ENCODE measurements at places on chromosomes 1 and 21. TPM values are rescaled to one million over a fixed set of nuclear protein-coding genes. Genes with fewer than 3 reads are reported as not detected.

DNA sequence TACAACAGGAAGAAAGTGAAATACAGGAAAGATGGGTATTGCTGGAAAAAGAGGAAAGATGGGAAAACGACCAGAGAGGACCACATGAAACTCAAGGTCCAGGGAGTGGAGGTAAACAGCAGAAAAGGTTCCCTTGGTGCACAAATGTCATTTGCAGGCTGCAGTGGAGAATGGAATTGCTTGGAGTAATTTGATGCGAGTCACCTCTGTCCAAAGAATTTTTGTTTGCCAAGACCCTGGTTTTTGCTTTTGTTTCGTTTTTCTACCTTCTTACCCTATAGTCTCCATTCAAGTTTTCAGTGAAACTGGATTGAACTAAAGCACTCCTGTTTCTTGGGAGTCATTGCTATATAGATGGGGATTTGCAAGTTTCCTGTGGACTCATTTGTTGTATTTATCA, 464.3 kb downstream of the CAMTA1 start:
- no peaks in the 10 kb centered on the region for H3K27me3 ChIP-seq
- H3K27ac ChIP-seq, result no peak overlapping the region
- H3K4me1 ChIP-seq, result no peaks in the 10 kb centered on the region
- DNase-seq, result no peak

The LCE2A gene
- total RNA-seq, result not detected

- peak within 1 kb of the TSS; percentile 66 for H3K4me3 ChIP-seq
- peak within 1 kb of the TSS; percentile 96 for H3K27ac ChIP-seq
- H3K4me1 ChIP-seq, result peaks cover 27% of the 10 kb centered on the region
- no peaks in the 10 kb centered on the region for H3K27me3 ChIP-seq
- peak; percentile 94 for DNase-seq
Observed at GRCh38 chr1:202010180-202011015, at the start of gene ELF3. TSS of gene ELF3 (plus strand) at chr1:202010587. CDS start at chr1:202011137, 550 bp downstream.

The ETV3L gene
- total RNA-seq, result not detected

The ACOT11 gene
- total RNA-seq, result 0.74 TPM

DNA sequence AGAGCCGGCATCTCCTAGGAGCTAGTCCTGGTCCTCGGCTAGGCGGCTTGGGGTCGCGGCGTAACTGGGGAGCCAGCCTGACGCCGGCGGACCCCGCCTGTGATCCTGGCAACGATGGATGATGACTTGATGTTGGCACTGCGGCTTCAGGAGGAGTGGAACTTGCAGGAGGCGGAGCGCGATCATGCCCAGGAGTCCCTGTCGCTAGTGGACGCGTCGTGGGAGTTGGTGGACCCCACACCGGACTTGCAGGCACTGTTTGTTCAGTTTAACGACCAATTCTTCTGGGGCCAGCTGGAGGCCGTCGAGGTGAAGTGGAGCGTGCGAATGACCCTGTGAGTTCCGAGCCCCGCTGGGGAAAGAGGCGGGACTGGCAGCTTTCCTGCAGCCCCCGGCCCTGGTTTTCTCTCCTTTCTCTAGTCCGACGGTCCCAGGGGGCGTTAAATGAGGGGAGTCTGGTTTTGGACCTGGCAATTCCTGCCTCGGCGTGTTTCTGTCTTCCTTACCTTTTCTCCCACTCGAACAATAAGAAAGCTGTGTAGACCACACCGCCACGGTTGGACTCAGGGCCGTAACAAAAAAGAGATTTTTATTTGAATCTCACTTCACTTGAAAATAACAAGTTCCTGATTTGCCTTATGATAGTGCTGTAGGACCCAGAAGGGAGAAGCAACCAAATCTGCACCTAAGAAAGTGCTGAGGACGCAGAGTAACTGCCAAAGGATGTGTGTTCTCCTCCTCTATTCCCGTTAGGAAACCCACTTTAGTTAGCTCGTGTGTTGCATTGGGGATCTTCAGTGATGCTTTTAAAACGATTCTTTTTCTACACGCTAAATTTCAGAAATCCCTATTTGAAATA, at the start of gene SPRTN:
TSS of gene SPRTN (plus strand) at position 24 of the 859 bp plus-strand sequence. CDS start at position 115, 91 bp downstream.
- H3K4me1 ChIP-seq, result peaks cover 44% of the 10 kb centered on the region
- H3K27me3 ChIP-seq, result no peaks in the 10 kb centered on the region
- H3K36me3 ChIP-seq, result no peaks in the 10 kb centered on the region
- peak within 1 kb of the TSS; percentile 93 for H3K4me3 ChIP-seq
- DNase-seq, result no peak

GRCh38 chr1:200967693-200968468, 55.6 kb downstream of the KIF21B start:
- H3K4me3 ChIP-seq, result no peak overlapping the region
- H3K4me1 ChIP-seq, result no peaks in the 10 kb centered on the region
- H3K27me3 ChIP-seq, result no peaks in the 10 kb centered on the region
- no peak for DNase-seq
- no peaks in the 10 kb centered on the region for H3K36me3 ChIP-seq
- no peak overlapping the region for H3K27ac ChIP-seq

DNA sequence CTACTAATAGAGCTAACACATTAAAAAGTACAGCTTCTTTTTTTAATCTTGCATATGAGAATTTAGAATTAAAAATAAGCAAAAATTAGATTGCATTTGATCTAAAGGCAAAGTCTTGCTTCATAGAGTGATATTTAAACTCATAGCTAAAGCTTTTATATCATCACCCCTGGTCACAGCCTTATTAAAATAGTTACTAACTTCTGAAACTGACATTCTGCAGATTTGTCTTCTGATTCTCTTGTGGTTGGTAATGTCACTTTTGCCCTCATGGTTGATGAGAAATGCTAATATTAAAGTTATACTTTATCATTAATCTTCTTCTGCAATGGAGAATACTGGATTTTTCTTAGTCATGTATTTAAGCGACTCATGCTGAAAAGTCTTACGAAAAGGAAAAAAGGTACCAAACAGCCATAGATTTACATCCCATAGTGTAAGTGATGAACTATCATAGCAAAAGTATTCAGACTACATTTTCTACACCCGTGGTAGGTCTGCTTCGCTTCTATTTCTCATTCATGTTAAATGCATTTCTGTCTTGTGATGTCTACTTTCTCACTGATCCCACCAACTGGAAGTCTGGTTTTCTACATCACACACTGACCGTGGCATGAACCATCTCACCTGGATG, 330.5 kb upstream of the B3GALT2 start:
- H3K4me1 ChIP-seq, result no peaks in the 10 kb centered on the region
- no peaks in the 10 kb centered on the region for H3K27me3 ChIP-seq
- no peak overlapping the region for H3K27ac ChIP-seq
- H3K36me3 ChIP-seq, result no peaks in the 10 kb centered on the region

DNA sequence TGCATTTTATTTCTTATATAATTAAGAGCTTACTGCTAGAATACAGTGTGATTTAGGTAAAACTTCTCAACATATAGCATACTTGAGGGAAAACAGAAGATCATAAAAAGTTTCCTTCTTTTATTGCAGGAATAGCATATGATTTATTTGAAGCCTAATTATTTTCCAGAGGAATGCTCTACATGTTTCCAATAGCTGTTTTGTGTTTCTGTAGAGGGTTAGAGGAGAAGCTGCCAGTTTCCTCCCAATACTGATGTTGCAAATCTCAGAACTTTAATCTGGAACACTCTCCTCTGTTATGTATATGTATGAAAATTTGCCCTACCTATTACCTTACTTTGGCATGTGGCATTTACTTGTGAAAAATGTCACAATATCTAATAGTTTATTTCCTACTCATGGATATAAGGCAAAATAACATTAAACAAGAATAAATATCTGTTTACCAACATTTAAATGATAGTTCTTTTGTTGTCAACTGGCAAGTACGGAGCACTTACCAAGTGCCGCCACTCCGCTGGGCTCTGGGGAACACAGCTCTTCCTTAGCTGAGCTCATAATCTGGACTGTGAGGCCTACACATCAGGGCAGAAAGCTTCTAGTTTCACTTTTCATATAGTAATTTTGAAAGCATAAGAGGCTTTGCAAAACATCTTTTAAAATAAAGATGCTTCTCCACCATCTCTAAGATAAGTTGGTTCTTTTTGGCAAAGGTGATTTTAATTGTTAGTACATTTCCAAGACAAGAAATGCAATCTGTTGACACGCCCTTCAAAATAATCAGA, 239.8 kb upstream of the C1orf105 start:
- H3K4me1 ChIP-seq, result no peaks in the 10 kb centered on the region
- H3K36me3 ChIP-seq, result no peaks in the 10 kb centered on the region
- no peaks in the 10 kb centered on the region for H3K27me3 ChIP-seq
- no peak for DNase-seq
- no peak overlapping the region for H3K4me3 ChIP-seq

GRCh38 chr1:104648269-104648691, 898.6 kb downstream of the AMY1C start:
- DNase-seq, result no peak
- no peaks in the 10 kb centered on the region for H3K4me1 ChIP-seq
- H3K36me3 ChIP-seq, result no peaks in the 10 kb centered on the region
- no peak overlapping the region for H3K27ac ChIP-seq
- no peak overlapping the region for H3K4me3 ChIP-seq
